A673 (cell line): ENCODE measurements at places on chromosomes 12 and 14. TPM values are rescaled to one million over a fixed set of nuclear protein-coding genes. Genes with fewer than 3 reads are reported as not detected.

Gene MFAP5
- 0.52 and 1.7 TPM in 2 replicates for total RNA-seq

Gene PTPRB
- not detected in 2 replicates for total RNA-seq

Gene CACNA2D4
- 0.41 and 1.2 TPM in 2 replicates for total RNA-seq

Gene RHEBL1
- total RNA-seq, result 1.3 and 1.6 TPM in 2 replicates

Gene DIO2
- total RNA-seq, result 0.09 TPM in 1 of 2 replicates, not detected in the other

Gene L2HGDH
- total RNA-seq, result 17.4 and 22.9 TPM in 2 replicates

Gene RASSF9
- total RNA-seq, result 0.09 and 0.19 TPM in 2 replicates

Gene GSKIP
- 21.3 and 21.6 TPM in 2 replicates for total RNA-seq

Gene TAC3
- total RNA-seq, result 0.79 TPM in 1 of 2 replicates, not detected in the other

Gene ENDOU
- 0.35 and 0.58 TPM in 2 replicates for total RNA-seq

Gene AHNAK2
- total RNA-seq, result 0.56 and 0.59 TPM in 2 replicates

Gene CCDC38
- total RNA-seq, result 0.24 and 0.26 TPM in 2 replicates

Gene NOVA1
- total RNA-seq, result 13.4 and 16.0 TPM in 2 replicates

Gene MYH7
- not detected in 2 replicates for total RNA-seq

Gene FAM186B
- 0.19 and 0.20 TPM in 2 replicates for total RNA-seq

Gene SLC41A2
- 0.24 and 0.35 TPM in 2 replicates for total RNA-seq

Gene FGF23
- total RNA-seq, result not detected in 2 replicates

Gene GLT8D2
- 0.61 TPM in 1 of 2 replicates, not detected in the other for total RNA-seq

Gene SRGAP1
- 9.7 and 11.0 TPM in 2 replicates for total RNA-seq

Gene RAPGEF3
- 4.3 and 5.7 TPM in 2 replicates for total RNA-seq

Gene PEX5
- 36.9 and 42.7 TPM in 2 replicates for total RNA-seq

Gene MAP3K9
- 5.4 and 6.4 TPM in 2 replicates for total RNA-seq

Gene MVK
- 45.4 and 56.0 TPM in 2 replicates for total RNA-seq

Gene ARHGDIB
- total RNA-seq, result 88.1 and 122 TPM in 2 replicates

Gene STRN3
- total RNA-seq, result 40.2 and 44.2 TPM in 2 replicates

Gene SLC6A15
- 9.2 and 11.0 TPM in 2 replicates for total RNA-seq

Gene ACOT6
- total RNA-seq, result not detected in 2 replicates

Gene CCDC85C
- 24.6 and 31.5 TPM in 2 replicates for total RNA-seq

Gene ASIC1
- total RNA-seq, result 2.7 and 5.5 TPM in 2 replicates

Gene C12orf42
- not detected in 2 replicates for total RNA-seq

Gene BEST3
- 0.50 and 0.69 TPM in 2 replicates for total RNA-seq

Gene TAS2R10
- 1.1 and 1.4 TPM in 2 replicates for total RNA-seq

Gene GNB3
- 20.7 and 21.8 TPM in 2 replicates for total RNA-seq

Gene BIN2
- total RNA-seq, result not detected in 2 replicates

Gene CLEC1A
- not detected in 2 replicates for total RNA-seq

Gene SLC25A21
- total RNA-seq, result 4.3 and 4.7 TPM in 2 replicates

Gene HOXC12
- 4.6 and 6.1 TPM in 2 replicates for total RNA-seq

Gene FLRT2
- 107 and 128 TPM in 2 replicates for total RNA-seq

Gene POMT2
- total RNA-seq, result 49.5 and 55.6 TPM in 2 replicates

Gene OAS2
- total RNA-seq, result not detected in 2 replicates

Gene RDH5
- total RNA-seq, result 6.7 and 9.7 TPM in 2 replicates

Gene TMEM229B
- total RNA-seq, result 0.28 TPM in 1 of 2 replicates, not detected in the other

Gene GLIPR1L1
- not detected in 2 replicates for total RNA-seq

Gene GSG1
- 0.24 TPM in 1 of 2 replicates, not detected in the other for total RNA-seq

Gene LTB4R2
- 7.6 and 9.0 TPM in 2 replicates for total RNA-seq

Gene SDSL
- 0.37 and 1.2 TPM in 2 replicates for total RNA-seq

Gene PTPN21
- 6.1 and 6.5 TPM in 2 replicates for total RNA-seq

Gene SYCP3
- 0.19 and 0.26 TPM in 2 replicates for total RNA-seq

Gene POTEM
- not detected in 2 replicates for total RNA-seq

Gene DPF3
- total RNA-seq, result 15.7 and 17.6 TPM in 2 replicates

Gene TMEM117
- 5.9 and 8.5 TPM in 2 replicates for total RNA-seq

Gene GPR65
- not detected in 2 replicates for total RNA-seq
